ENCODE measurements at places on chromosomes 16 and 17.

DNA sequence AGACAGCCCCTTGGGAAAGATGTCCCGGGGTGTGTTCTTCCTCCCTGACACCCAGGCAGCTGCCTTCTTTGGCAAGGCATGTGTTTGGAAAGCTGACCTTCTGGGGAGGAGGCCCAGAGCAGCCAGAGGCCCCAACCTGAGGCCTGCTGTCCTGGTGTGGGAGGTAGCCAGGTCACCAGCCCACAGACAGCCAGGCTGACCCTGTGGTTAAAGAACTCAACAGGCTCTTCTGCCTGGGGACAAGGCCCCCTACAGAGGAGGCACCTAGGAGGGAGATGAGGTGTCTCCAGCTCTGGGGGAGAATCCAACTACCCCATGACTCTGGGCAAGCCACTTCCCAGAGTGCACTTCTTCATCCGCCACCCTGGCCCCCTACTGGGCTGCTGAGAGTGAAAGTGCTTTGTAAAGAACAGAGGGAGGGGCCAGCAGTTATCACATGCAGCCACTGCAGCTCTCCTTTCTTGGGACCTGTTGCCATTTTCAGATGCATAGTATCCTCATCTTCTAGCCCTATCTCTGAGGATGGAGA, 13.1 kb upstream of the SREBF1 start:
- peak; percentile 79 for DNase-seq

GRCh38 chr16:6645768-6646568, 686.7 kb upstream of the RBFOX1 start:
- DNase-seq, result no peak

- no peak for DNase-seq
These were observed 66.4 kb downstream of the MYH11 start for GRCh38 chr16:15790458-15790857.

GRCh38 chr17:69669441-69670178, 255.1 kb downstream of the MAP2K6 start:
- no peak for DNase-seq

- DNase-seq, result no peak
These were observed 4.7 kb downstream of the CDC42EP4 start for GRCh38 chr17:73307130-73307529.

DNA sequence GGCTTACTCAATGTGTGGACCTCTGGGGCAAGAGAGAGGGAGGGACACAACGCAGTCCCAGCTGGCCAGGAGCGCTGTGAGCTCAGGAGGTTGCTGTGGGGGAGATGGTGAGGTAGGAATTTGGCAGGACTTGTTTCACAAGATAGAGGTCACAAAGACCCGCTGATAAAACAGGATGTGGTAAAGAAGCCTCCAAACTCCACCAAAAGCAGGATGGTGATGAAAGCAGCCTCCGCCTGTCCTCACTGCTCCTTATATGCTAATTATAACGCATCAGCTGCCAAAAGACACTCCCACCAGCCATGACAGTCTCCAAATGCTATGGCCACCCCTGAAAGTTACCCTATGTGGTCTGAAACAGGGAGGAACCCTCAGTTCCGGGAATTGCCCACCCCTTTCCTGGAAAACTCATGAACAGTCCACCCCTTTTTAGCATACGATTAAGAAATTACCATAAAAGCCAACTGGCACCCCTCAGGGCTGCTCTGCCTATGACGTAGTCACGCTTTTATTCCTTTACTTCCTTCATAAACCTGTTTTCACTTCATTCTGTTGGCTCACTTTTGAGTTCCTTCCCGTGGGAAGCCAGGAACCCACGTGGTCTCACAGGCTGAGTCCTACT, 5.3 kb upstream of the EIF4A3 start:
- peak; percentile 18 for DNase-seq

All from activated naive CD8-positive, alpha-beta T cell treated with anti-CD3 and anti-CD28 coated beads, Interleukin-2, amount 50 U/mL, for 24 hours (primary cell).